Effector CD8-positive, alpha-beta T cell (primary cell): ENCODE measurements at places on chromosomes 2 and 18.

DNA sequence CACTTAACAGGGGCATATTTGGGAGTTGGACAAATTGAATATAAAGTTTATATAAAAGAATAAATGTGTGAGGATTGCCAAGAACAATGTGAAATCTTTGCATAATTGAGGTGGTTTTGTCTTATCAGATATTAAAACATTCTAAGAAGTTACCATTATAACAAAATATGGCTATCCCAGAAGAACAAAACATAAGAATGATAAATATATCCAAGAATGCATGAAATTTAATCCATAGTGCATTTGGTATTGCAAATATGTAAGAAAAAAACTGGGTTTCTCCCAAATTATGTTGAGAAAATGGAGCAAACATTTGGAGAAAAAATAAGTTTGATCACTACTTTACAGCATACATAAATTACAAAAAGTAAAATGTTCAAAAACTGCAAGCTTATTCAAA is 562.4 kb downstream of the RNF144A start:
- no peak for DNase-seq

- DNase-seq, result no peak
Observed at GRCh38 chr2:26179446-26179913, 6.6 kb downstream of the GAREM2 start.

- no peak for DNase-seq
Observed at GRCh38 chr2:23009545-23010149, 375.3 kb upstream of the KLHL29 start.

DNA sequence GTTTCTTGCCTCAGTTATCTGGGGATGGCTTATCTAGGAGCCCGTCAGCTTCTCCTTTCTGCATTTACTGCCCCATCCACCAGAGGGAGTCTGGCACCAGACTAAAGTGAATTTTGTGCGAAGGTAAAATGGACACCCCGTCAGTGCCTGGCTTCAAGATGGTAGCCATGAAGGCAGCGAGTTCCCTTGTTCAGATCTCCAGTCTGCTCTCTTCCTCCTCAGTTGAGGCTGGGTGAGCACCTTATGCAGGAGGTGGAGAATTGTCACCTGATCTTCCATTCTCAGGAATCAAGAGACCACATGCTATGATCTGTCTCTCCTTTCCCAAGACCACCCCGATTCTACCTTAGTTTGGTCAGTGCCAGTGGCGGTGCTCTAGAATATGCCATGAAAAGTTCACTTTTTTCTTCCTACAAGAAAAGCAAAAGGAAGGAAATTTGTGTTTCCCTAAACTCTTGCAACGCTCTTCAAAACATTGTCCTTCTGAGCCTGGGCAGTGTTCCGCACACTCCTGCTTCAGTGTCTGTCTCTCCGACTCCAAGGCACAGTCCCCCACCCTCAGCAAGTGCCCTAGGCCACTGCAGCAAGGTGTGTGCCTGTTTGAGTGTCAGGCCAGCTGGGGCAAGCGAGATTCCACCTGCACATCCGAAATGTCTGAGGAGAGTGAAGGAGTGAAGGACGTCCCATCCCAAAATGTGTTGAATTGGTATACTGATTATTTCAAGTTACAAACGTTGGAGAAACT is 168.6 kb downstream of the SS18 start:
- DNase-seq, result no peak
